ENCODE measurements at places on chromosomes 13 and 19.
A peak's percentile ranks its signal among the peaks of the same experiment; 100 is the strongest.

- DNase-seq: no peak
These were observed 2.3 kb upstream of the FTL start for GRCh38 chr19:48962849-48963165.

DNA sequence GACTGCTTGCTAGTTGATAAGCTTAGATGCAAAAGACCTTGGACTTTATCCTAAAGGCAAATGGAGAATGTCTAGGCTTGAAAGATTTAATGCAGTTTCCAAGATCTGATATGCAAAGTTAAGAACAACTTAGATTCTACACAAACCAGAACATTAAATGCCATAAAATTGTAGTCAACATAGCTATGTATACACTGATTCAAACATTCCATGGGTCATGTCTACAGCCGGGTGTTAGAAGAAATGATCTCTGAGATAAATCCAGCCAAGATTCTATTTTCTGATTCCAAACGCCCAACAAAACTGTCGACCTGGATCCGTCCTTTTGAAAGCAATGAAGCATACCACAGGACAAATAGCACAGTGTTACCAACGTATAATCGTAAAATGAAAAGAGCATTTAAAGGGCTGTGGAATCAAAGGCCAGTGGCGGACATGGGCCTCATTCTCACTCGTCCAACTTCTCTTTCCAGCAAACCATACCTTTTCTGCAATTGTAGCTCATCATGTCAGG, 52.7 kb downstream of the KCTD12 start:
- no peak for DNase-seq

DNA sequence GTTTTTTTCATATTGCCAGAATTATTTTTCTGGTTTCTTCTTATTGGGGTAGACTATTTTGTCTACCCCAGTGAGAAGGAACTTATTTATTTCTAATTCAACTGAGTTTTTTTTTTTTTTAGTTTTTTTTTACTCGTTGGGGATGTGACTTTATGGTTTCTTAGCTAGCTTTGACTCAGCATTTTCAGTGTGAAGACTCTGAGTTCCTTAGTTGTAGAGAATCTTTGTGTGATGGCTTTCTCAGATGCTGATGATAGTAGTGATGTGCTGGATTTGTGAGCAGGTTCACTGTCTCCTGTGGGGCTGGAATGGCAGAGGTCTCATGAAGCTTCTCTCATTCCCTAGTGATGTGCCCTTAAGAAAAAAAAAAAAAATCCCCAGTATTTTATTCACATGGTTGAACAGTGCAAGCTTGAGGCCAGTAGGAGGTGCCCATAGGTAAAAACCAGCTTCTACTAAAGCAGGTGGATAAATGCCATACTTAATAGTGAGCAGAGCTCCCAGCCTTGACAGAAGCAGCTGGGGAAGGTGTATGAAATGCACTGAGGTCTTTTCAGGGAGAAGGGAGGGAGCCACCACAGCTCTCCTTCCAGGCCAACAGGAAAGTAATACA, 106.2 kb upstream of the KLF5 start:
- no peak for DNase-seq

DNA sequence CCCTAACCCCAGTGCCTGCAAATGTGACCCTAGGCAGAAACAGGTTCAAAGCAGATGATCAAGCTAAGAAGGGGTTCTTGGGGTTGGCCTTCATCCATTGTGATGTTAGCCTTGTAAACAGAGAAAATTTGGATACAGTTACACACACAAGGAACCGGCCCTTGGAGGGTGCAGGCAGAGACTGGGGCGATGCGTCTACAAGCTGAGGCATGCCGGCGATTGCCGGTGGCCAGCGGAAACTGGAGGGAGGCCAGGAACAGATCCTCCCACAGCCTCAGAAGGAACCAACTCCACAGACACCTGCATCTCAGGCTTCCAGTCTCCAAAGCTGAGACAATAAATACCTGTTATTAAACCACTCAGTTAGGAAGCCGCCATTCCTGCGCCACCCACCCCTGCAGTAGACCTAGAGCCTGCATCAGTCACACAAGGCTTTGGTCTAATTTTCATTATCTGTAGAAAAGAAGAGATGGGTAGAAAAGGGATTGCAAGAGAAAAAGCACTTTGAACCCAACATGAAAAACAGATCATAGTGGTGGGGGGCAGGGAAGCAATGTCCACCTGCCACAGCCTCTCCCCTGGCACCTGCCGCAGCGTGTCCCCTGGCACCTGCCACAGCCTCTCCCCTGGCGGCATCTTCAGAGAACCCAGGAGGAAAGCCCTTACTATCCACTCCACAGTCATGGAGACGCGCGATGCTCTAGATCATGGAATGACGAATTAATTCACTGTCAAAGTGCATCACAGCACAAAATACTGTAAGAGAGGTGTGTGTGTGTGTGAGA, 119.7 kb upstream of the SOX1 start:
- DNase-seq: no peak

- no peak for DNase-seq
These were observed 11.8 kb upstream of the F7 start for GRCh38 chr13:113093580-113094409.

DNA sequence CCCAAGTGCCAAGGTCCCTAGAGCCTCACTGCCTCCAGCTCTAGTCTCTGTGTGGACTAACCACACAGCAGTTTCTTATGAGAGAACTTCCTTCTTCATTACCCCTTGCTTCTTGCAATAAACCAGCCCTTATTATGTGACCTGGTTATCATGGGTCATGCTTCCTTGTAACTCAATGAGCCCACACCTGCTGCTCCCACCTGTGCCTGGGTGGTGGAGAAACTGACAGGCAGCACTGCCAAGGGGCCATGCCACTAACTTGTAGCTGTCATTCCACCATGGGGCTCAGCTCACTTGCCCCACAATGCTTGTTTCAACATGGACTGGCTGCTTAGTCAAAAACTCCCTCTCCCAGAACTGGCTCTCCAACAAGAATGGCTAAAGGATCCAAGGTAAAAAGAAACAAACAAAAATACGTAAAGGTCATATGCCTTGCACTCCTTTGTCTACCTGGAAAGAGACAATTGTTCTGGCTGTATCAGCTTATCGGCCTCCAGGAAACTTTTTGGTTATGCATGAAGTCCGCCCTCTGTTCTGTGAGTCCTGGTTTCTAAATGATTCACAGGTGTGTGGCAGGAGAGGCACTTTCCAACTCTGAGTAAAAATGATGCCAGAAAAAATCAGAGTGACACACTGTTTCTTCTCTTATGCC, 446.4 kb downstream of the COG6 start:
- no peak for DNase-seq

DNA sequence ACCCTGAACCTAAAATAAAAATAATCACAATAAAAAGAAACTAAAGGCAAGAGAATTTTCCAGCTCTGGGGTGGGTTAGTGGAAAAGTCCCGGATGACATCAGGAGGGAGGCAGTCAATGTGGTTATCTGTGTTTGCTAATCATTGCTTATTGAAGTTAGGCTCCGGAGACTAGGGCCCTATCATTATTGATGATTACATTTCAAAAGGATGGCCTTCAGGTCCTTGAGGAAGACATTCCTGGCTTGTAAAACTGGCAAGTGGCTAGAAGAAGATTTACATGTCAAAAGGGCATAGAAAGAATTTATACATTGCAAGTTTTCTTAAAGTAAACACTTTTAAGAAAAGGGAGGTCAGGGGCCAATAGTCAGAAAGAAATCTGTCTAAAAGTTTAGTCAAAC, 123.4 kb downstream of the POSTN start:
- DNase-seq: no peak

DNA sequence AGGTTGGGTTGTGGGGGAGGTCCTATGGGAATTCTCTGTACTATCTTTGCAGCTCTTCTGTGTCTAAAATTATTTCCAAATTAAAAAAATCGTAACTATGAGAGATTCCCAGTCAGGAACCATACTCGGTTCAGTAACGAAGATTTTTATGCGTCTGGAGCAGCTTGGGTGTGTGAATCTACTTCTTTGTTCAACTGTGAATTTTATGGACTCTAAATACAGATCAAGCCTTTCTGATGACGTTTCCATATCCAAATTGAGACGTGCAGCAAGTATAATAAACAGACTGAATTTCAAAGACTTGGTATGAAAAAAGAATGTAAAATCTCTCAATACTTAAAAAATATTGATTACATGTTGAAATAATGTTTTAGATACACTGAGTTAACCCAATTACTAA, 30.9 kb downstream of the MLLT1 start:
- DNase-seq: no peak

- no peak for DNase-seq
These were observed 47.7 kb downstream of the FNDC3A start for GRCh38 chr13:49023431-49023830.

- peak; percentile 76 for DNase-seq
These were observed 19.3 kb downstream of the GNA15 start for GRCh38 chr19:3154957-3155736.

- no peak for DNase-seq
These were observed 1.1 kb downstream of the COMP start for GRCh38 chr19:18789883-18790565.

GRCh38 chr13:78662467-78662866, 3.5 kb upstream of the OBI1 start:
- no peak for DNase-seq

GRCh38 chr19:33501693-33502356, 19.8 kb downstream of the PEPD start:
- DNase-seq: no peak

GRCh38 chr19:40609561-40610395, 8.6 kb downstream of the LTBP4 start:
- DNase-seq: peak; percentile 72

DNA sequence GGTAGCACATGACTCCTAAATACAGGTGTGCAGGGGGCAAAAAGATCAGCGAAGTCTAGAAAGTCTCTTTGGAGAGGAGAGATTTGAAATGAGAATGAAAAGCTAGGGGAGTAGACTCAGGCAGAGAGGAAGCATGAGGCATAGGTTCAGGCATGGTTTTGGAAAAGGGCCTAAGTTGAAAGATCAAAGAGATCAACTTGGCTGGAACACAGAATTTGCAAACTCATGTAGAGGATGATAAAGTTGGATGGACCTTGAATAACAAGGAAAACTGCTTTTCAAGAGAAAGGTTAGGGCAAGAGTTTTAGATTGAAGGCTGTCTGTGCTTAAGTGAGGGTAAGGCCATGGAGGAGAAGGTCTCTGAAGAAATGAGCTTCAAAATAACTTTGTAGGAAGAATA, 47.4 kb upstream of the UBAC2 start:
- DNase-seq: no peak

- peak; percentile 73 for DNase-seq
These were observed 3.7 kb upstream of the ARHGAP45 start for GRCh38 chr19:1063030-1063908.

- no peak for DNase-seq
These were observed 370.4 kb downstream of the PCDH20 start for GRCh38 chr13:61045251-61045650.

GRCh38 chr13:43742911-43743310, 43.9 kb downstream of the ENOX1 start:
- DNase-seq: no peak

DNA sequence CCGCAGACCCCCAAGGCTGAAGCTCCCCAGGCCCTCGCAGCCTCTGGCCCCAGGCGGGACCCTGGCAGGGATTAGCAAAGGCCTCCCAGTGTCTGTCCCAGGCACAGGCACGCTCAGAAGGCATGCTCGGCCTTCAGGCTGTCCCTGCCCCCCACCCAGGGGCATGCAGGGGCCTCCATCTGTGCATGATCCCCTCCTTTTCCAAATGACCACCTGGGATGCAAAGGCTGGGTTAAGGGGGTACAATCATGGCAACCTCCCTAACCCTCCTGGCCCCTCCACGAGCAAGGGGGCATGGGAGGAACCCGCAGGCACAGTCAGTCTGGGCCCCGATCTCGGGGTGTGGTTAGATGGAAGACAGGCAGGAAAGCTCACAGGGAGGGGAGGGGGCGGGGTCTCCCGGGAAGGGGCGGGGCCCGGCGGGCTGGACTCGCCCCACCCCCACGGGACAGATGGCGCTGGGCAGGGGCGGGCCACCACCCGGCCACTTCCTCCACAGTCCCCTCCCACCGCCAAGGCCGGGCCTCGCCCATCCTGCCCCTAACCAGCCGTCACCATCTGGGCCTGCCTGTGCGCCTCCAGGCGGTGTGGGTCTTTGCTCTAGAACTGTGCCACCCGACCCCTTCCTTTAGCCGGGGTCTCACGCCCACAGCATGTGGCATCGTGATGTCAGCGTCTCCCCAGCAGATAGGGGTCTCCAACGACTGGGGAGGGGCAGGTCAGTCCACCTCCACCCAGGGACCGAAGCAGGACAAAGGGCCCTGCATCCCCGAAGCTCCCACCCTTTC, 7.0 kb upstream of the REXO1 start:
- DNase-seq: peak; percentile 56

- DNase-seq: no peak
These were observed 5.9 kb downstream of the RPL18A start for GRCh38 chr19:17865364-17866311.

DNA sequence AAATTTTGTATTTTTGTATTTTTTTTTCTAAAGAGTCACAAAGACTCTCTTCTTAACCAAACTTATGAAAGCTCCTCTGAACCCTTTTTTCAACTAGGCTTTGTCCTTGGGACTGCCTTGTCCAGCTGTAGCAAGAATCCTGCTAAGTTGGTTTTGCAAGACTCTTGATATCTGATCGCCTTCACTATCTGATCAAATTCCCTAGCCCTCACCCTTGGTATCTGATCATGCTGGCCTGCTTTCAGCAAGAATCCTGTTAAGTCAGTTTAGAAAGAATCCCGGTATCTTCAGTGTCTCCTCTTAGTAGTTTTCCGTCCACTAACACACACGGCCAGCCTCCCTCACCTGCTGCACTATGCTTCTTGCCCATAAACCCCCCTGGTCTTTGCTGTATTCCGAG, 1.9 kb upstream of the SIGLEC5 start:
- DNase-seq: no peak

DNA sequence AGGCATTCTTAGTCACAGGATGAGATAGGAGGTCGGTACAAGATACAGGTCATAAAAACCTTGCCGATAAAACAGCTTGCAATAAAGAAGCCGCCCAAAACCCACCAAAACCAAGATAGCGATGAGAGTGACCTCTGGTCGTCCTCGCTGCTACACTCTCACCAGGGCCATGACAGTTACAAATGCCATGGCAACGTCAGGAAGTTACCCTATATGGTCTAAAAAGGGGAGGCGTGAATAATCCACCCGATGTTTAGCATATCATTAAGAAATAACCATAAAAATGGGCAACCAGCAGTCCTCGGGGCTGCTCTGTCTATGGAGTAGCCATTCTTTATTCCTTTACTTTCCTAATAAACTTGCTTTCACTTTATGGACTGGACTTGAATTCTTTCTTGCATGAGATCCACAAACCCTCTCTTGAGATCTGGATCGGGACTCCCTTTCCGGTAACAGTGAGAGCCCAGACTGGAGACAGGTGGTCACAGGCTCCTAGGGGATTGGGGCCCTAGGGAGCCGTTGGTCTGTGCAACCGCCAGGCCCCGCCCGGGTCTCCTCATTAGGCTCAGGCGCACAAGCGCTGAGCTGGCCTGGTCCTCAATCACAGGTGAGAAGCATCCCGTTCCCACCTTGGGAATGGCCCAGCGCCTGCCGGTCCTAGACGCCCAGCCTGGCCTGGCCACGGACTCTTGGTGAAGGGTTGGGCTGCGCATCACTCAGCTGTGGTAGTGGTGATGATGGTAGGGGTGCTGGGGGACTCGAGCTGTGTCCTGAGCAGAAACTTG, 10.9 kb upstream of the ZNF544 start:
- no peak for DNase-seq

- DNase-seq: no peak
These were observed 21.1 kb downstream of the KBTBD6 start for GRCh38 chr13:41111454-41111853.

- DNase-seq: no peak
These were observed 65.1 kb downstream of the CHST8 start for GRCh38 chr19:33686687-33687480.

- DNase-seq: no peak
These were observed 73.9 kb downstream of the WTIP start for GRCh38 chr19:34555447-34555846.

GRCh38 chr19:47240996-47241918, 10.3 kb upstream of the BBC3 start:
- DNase-seq: peak; percentile 90

Measured in T follicular helper cell (primary cell).